ENCODE measurements at places on chromosomes 7 and 10. TPM values are rescaled to one million over a fixed set of nuclear protein-coding genes. Genes with fewer than 3 reads are reported as not detected.

ANKRD1 gene
- total RNA-seq: not detected

KAZALD1 gene
- total RNA-seq: 0.52 TPM

FOXP2 gene
- total RNA-seq: not detected

LRRTM3 gene
- total RNA-seq: not detected

ITIH5 gene
- total RNA-seq: not detected

FAM25G gene
- total RNA-seq: not detected

NSUN6 gene
- total RNA-seq: 11.1 TPM

C10orf67 gene
- 2.0 TPM for total RNA-seq

FKBP6 gene
- not detected for total RNA-seq

ADCY1 gene
- total RNA-seq: 0.30 TPM

SPDYE9 gene
- not detected for total RNA-seq

TPK1 gene
- total RNA-seq: 28.6 TPM

ATOH7 gene
- total RNA-seq: not detected

CCDC172 gene
- total RNA-seq: not detected
